Stimulated activated CD4-positive, alpha-beta T cell treated with anti-CD3 and anti-CD28 coated beads, TNF-alpha, amount 100 ng/mL, for 4 hours (primary cell): ENCODE measurements at places on chromosomes 13 and 19.

- no peak for DNase-seq
Observed at GRCh38 chr19:45146741-45147205, 14.0 kb downstream of the NKPD1 start.

- no peak for DNase-seq
Observed at GRCh38 chr13:113897161-113897560, 33.3 kb upstream of the GAS6 start.

DNA sequence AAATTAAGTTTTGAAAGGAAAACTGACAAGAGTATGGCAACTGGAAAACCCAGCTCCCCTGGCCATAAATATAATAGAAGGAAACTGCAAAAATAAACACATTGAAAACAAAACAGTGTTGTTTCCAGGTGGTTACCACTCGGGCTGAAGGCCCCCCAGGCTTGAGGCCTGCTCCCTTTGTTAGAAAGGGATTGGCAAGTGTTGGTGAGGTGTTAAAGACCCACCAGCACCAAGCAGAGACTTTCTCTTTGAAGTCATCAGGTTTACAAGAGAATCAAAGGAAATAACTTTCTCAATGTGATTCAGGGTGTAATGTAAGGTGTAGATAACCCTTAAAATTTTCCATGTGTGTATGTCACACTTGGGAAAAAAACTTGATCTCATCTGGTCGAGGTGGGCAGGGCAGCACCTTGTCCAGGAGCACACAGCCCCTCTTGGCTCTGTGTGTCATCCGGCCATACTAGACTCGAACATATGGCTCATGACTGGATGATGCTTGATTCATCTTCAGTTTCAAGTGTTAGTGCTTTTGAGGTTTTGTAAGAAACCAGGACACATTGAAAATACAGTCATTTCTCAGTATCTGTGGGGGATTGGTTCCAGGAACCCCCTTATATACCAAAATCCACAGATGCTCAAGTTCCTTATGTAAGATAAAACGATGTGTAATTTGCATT is 7.8 kb downstream of the ACTN4 start:
- DNase-seq, result no peak

GRCh38 chr13:35475960-35476943 is at the start of gene MAB21L1:
Gene MAB21L1, minus strand, starts transcription at chr13:35476689. Its CDS starts 551 bp downstream, at chr13:35476138.
- no peak for DNase-seq

GRCh38 chr19:7862413-7862951 is 11.7 kb downstream of the PRR36 start:
- DNase-seq, result peak; percentile 63

GRCh38 chr13:99813336-99814095 is 158.1 kb downstream of the ZIC5 start:
- DNase-seq, result no peak

DNA sequence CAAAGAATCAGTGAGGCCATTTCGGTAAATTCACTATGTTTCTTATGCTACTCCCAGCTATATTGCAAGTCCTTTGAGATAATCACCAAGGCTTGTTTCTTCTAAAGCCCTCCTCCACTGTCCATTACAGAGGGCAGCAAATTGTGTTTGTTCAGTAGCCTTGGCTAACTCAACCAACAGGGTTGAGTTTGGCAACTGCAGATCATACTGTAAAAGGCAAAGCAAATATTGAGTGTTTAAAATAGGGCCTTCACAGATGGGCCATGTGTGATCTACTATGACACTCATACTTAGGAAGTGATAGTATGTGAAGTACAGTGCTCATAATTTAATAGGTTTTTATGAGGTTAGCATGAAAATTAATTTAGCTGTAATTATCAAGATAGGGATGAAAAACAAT is 171.3 kb downstream of the DACH1 start:
- no peak for DNase-seq

DNA sequence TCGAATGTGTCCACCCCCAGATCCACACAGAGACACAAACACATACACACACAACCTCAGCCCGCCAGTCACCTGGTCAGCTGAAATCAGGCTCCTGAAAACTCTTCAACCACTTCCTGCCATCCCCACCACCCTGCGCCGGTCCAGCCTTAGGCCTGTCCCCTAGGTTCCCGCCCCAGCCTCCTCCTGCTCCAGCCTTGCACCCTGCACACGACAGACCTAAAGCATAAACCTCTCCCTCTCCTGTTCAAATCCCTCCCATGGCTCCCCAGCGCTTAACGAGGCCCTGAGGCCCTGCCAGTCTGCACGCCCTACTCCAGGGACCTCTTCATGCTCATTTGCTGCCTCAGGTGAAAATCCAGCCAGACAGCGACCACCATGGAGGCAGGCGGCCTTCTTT is 7.1 kb downstream of the PNMA8B start:
- DNase-seq, result no peak

- DNase-seq, result no peak
Observed at GRCh38 chr13:39148513-39148961, 110.3 kb downstream of the NHLRC3 start.

DNA sequence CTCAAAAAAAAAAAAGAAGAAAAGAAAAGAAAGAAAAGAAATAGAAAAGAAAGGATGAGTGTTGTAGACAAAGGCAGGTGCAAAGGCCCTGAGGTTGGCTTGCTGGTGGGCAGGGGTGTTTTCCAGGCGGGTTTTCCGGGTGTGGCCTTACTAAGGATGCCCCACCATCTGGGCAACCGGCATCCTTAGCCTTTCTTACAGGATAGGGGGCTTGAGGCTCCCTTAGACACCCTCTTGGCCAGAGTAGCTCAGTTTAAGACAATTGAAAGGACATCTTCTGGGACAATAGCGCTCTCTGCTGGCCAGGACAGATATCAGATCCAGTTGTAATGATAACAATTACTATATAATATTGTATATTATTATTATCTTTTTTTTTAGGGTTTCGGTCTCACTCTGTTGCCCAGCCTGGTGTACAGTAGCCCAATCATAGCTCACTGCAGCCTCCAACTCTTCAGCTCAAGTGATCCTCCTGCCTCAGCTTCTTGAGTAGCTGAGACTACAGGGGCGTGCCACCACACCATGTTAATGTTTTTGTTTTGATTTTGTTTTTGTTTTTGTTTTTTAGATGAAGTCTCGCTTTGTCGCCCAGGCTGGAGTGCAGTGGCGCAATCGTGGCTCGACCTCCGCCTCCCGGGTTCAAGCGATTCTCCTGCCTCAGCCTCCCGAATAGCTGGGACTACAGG is 1.4 kb upstream of the QTRT1 start:
- peak; percentile 51 for DNase-seq

- DNase-seq, result no peak
Observed at GRCh38 chr19:56083668-56084067, 37.4 kb downstream of the ZNF787 start.

DNA sequence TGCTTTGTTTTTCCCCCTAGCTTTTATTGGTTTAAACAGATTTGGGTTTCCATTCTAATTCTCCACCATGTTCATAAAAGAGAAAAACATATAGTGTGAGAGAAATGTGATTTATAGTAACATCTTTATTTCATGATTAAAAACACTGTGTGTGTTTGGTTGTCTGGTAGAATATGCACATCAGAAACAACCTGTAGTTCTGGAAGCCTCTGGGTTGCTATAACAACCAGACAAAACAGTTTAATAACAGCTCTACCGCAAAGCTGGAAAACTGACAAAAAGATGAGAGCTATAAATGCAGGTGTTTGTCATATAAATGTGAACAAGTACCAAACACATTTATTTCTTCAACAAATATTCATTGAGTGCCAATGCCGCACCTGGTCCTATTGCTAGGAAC is 9.8 kb downstream of the KBTBD6 start:
- DNase-seq, result no peak

DNA sequence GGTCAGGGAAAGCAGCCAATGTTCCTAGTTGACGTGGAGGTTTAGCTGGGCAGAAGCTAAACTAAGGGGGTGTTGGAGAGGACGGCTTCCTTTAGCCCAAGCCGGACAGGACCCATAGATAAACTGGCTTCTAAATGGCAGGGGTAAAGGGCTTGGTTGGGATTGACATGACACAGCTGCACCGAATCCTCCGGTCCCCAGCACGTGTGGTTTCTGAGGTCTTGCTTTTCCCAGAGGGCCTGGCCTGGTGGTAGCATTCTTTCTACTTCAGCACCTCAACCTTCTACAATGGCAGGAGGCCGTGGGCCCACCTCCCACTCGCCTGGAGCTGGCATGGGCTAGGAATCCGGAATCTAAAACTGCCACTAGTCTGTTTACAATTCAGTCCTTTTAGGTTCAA is 163.0 kb downstream of the FGF9 start:
- DNase-seq, result no peak

- DNase-seq, result no peak
Observed at GRCh38 chr19:14761607-14762006, 16.8 kb downstream of the ADGRE2 start.

- no peak for DNase-seq
Observed at GRCh38 chr13:73777134-73777533, 357.1 kb downstream of the KLF12 start.

- no peak for DNase-seq
Observed at GRCh38 chr19:50638600-50638999, 1.1 kb downstream of the SYT3 start.

GRCh38 chr19:33227242-33227650 is 1.6 kb upstream of the SLC7A10 start:
- no peak for DNase-seq

- no peak for DNase-seq
Observed at GRCh38 chr13:113226873-113227450, 17.5 kb downstream of the CUL4A start.

GRCh38 chr19:996051-996838 is 4.0 kb upstream of the GRIN3B start:
- DNase-seq, result peak; percentile 42

GRCh38 chr19:18102916-18103542 is 5.5 kb downstream of the MAST3 start:
- no peak for DNase-seq
